Fibroblast of lung (primary cell): ENCODE measurements at places on chromosomes 3 and 15. TPM values are rescaled to one million over a fixed set of nuclear protein-coding genes. Genes with fewer than 3 reads are reported as not detected.

ASB14 gene
- not detected in 2 replicates for total RNA-seq

AQR gene
- 18.2 and 19.7 TPM in 2 replicates for total RNA-seq

STAB1 gene
- total RNA-seq = under 0.01 TPM in 2 replicates

STRA6 gene
- 0.17 TPM in 1 of 2 replicates, not detected in the other for total RNA-seq

ZNF660 gene
- 3.3 and 4.0 TPM in 2 replicates for total RNA-seq

CELSR3 gene
- 0.77 and 2.1 TPM in 2 replicates for total RNA-seq

FYTTD1 gene
- 32.6 and 44.3 TPM in 2 replicates for total RNA-seq

FAN1 gene
- 20.5 and 25.1 TPM in 2 replicates for total RNA-seq

SEMA3G gene
- total RNA-seq = under 0.01 and 0.17 TPM in 2 replicates

CLDN16 gene
- under 0.01 and 0.33 TPM in 2 replicates for total RNA-seq

VGLL3 gene
- 41.1 and 53.7 TPM in 2 replicates for total RNA-seq

FAM81A gene
- 0.26 and 0.33 TPM in 2 replicates for total RNA-seq

TTC23 gene
- 25.7 and 30.4 TPM in 2 replicates for total RNA-seq

ITGA11 gene
- total RNA-seq = 29.6 and 43.7 TPM in 2 replicates

CSTA gene
- total RNA-seq = 7.9 and 16.2 TPM in 2 replicates

DGKG gene
- total RNA-seq = 0.51 and 4.8 TPM in 2 replicates

FRMD5 gene
- 1.3 and 4.3 TPM in 2 replicates for total RNA-seq

FRMD4B gene
- 0.51 and 1.2 TPM in 2 replicates for total RNA-seq

TRA2B gene
- total RNA-seq = 80.6 and 117 TPM in 2 replicates

ACAP2 gene
- 77.3 and 86.5 TPM in 2 replicates for total RNA-seq

CHRM5 gene
- not detected in 2 replicates for total RNA-seq

TRIM71 gene
- under 0.01 TPM in 1 of 2 replicates, not detected in the other for total RNA-seq

OXSM gene
- total RNA-seq = 9.5 and 9.9 TPM in 2 replicates

DTWD1 gene
- total RNA-seq = 68.8 and 156 TPM in 2 replicates

FSTL1 gene
- total RNA-seq = 279 and 309 TPM in 2 replicates

NEIL1 gene
- total RNA-seq = 4.4 and 6.3 TPM in 2 replicates

PLCD1 gene
- total RNA-seq = 31.8 and 47.2 TPM in 2 replicates

CLRN1 gene
- total RNA-seq = not detected in 2 replicates

TNIK gene
- total RNA-seq = 30.6 and 39.3 TPM in 2 replicates

DPPA4 gene
- total RNA-seq = 0.26 TPM in 1 of 2 replicates, not detected in the other

CAMKV gene
- not detected in 2 replicates for total RNA-seq

ANKRD34C gene
- not detected in 2 replicates for total RNA-seq
